GM23338 (cell line): ENCODE measurements at places on chromosomes 6 and 20. TPM values are rescaled to one million over a fixed set of nuclear protein-coding genes. Genes with fewer than 3 reads are reported as not detected.

DNA sequence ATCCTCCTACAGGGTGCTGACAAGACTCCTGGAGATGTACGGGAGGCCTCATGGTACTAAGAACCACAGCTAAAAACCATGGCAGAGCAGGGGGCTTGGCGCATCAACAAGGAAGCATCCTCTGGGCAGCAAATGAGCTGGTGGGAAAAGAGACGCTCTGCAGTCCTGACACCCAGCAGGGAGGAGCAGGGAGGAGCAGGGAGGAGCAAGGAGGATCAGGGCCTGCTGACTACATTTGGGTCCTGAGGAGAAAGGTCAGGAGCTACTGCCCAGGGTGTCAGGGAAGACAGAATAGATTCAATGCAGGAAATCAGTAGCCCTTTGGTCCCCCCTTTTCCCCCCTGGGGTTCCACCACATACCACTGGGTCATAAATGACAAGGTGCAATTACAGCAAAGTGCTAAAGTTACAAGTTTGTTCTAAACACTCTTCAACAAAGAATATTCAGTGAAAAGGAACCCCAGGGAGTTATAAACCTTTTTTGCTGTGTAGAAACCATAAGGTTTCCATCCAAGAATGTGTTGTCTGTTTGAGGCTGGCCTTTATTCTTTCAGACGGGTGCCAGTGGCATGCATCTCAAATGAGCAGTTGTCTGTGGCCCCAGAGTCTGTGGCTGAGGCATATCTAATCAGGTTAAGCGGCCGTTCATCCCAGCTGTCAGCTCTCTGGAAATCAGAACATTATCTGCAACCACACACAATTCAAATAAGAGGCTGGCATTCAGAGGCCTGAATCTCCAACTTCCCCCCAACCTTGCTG lies 325.0 kb downstream of the CDC5L start:
- H3K36me3 ChIP-seq = no peaks in the 10 kb centered on the region
- H3K4me1 ChIP-seq = no peaks in the 10 kb centered on the region
- H3K27ac ChIP-seq = no peak overlapping the region
- DNase-seq = no peak
- H3K27me3 ChIP-seq = no peaks in the 10 kb centered on the region

GRCh38 chr6:5123296-5124143 lies 38.4 kb downstream of the PPP1R3G start:
- H3K27me3 ChIP-seq = no peaks in the 10 kb centered on the region
- H3K4me3 ChIP-seq = no peak overlapping the region
- H3K36me3 ChIP-seq = no peaks in the 10 kb centered on the region
- DNase-seq = no peak
- H3K4me1 ChIP-seq = no peaks in the 10 kb centered on the region

- peaks cover 19% of the 10 kb centered on the region; the same call in 1 of the 2 replicates for H3K36me3 ChIP-seq
- no peaks in the 10 kb centered on the region; the same call in 1 of the 2 replicates for H3K4me1 ChIP-seq
- no peak for DNase-seq
- no peak overlapping the region for H3K27ac ChIP-seq
Observed at GRCh38 chr20:45946149-45946970, 11.9 kb downstream of the PCIF1 start.

DNA sequence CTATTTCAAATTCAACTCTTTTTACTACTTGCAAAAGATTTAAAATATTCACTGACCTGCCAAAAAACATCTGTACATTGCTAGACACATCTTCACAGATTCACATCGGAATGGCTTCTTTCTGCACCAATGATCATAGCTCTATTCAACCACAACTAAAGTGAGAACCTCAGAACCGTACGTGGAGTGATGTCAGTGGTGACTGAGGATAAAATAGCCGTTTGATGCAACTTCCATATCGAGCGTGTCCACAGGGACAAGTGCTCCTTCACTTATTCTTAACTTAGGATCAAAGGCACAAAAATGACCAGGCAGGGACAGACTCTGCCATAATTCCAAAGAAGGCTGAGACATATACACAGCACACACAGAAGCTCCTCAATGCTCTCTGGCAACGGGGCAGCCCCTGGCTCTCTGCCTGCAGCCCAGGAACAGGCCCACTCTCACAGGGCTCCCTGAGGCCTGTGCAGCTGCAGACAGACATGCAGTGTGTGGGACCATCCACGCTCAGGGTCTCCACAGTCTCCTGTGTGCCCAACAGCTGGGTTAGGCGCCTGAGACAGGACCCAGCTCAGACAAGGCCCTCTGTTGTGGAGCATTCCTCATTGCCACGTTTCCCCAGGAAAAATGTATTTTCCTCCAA lies 22.8 kb downstream of the FYN start:
- no peak overlapping the region for H3K4me3 ChIP-seq
- no peaks in the 10 kb centered on the region for H3K36me3 ChIP-seq
- no peaks in the 10 kb centered on the region for H3K27me3 ChIP-seq
- H3K27ac ChIP-seq = no peak overlapping the region

DNA sequence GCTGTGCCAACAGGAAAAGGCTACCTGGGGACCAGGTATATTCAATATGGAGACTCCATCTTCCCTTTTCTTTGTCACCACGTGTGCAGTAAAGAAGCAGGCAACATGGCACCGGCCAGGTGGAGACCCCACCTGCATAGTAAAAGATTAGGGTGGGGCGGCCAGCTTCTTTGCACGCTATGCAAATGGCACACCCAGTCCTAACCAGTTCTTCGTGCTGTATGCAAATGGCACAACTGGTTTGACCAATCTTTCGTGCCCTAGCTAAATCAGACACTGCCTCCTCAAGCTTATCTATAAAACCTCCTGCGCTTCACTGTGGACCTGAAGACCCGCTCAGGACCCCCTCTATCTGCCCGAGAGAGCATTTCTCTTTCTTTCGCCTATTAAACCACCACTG lies 88.8 kb upstream of the EZR start:
- no peaks in the 10 kb centered on the region for H3K27me3 ChIP-seq
- H3K36me3 ChIP-seq = peaks cover 4% of the 10 kb centered on the region
- no peak overlapping the region for H3K4me3 ChIP-seq
- peak; percentile 34 for DNase-seq

- no peak overlapping the region for H3K4me3 ChIP-seq
- no peak overlapping the region for H3K27ac ChIP-seq
- no peaks in the 10 kb centered on the region; the same call in 1 of the 2 replicates for H3K36me3 ChIP-seq
Observed at GRCh38 chr20:9236458-9236857, 167.6 kb downstream of the PLCB4 start.

- no peak overlapping the region for H3K27ac ChIP-seq
- H3K4me1 ChIP-seq = peaks cover 11% of the 10 kb centered on the region
- H3K36me3 ChIP-seq = no peaks in the 10 kb centered on the region
- H3K4me3 ChIP-seq = peak overlapping the region; percentile 47; the same call in 1 of the 2 replicates
Observed at GRCh38 chr20:63501818-63502670, 3.2 kb upstream of the EEF1A2 start.

LY6G6C gene
- not detected in 2 replicates for total RNA-seq

CST4 gene
- total RNA-seq = not detected in 2 replicates

CCDC167 gene
- total RNA-seq = 17.6 and 18.0 TPM in 2 replicates

KAT14 gene
- total RNA-seq = 24.6 and 25.0 TPM in 2 replicates

DSP gene
- total RNA-seq = 42.5 and 43.7 TPM in 2 replicates

CLPSL1 gene
- not detected in 2 replicates for total RNA-seq
